Activated CD4-positive, alpha-beta T cell treated with anti-CD3 and anti-CD28 coated beads, Interleukin-2, amount 50 U/mL, for 24 hours (primary cell): ENCODE measurements at places on chromosomes 5 and 9.

GRCh38 chr5:2333291-2333690 is 418.2 kb downstream of the IRX2 start:
- no peak for DNase-seq

- no peak for DNase-seq
Observed at GRCh38 chr9:135098400-135099105, 11.1 kb downstream of the OLFM1 start.

DNA sequence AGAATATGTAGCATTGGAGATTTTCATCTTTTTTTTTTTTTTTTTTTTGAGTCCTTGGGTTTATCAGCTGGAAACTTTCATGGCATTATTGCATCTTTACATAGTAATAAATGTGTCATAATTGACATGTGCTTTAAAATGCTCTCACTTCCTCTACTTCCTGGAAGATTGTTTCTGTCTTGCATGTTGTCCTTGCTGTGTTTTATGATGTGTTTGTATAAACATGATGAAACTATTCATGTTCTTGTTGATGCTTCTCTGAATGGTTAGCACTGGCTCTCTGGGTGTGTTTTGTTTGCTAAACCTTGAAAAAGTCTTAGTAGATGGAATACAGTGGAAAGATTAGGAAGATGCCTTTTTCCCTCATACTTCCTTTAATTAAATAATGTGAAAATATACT is 87.9 kb downstream of the IQGAP2 start:
- no peak for DNase-seq

- no peak for DNase-seq
Observed at GRCh38 chr9:38233796-38234355, 158.6 kb upstream of the ALDH1B1 start.

- no peak for DNase-seq
Observed at GRCh38 chr9:114258218-114258617, 64.7 kb upstream of the ORM1 start.

- no peak for DNase-seq
Observed at GRCh38 chr9:133280392-133280791, 5.4 kb upstream of the ABO start.

DNA sequence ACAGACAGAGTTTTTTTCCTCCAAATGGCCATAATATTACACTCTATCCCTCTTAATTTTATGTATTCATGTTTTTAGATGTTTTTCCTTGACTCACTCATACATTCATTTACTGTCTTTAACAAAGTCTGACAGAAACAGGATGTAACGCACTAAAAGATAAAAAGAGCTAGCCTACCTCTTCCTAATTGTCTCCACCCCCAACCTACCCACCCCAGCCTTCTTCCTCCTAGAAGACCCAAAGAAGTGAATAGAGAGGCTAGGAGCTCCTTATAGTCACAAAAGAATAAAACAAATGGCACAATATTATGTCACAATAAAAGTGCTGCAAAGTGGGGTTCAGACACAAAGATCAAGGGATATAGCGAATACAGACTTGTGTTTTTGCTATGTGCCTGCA is 719 bp downstream of the NOL8 start:
- DNase-seq, result no peak

- no peak for DNase-seq
Observed at GRCh38 chr9:93809204-93809940, 145.8 kb downstream of the BARX1 start.

DNA sequence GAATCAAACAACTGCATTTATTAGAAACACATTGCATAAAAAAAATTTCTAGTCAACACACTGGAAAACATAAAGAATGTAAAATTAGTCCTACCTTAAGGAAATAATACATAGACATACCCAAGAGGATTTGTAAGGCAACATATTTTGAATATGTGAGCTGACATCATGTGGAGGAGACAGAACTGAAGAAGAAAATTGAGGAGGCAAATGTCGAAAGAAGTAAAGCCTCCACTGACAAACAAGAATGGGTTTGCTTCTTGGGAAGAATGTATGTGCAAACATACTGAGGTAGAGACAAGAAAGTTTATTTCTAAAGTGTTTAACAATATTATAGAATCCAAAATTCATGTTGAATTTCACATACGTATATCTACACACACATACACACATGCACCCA is 363.0 kb upstream of the PDE4D start:
- DNase-seq, result no peak

GRCh38 chr9:87725356-87725899 is 491 bp upstream of the CTSL start:
- no peak for DNase-seq
